ENCODE measurements at places on chromosomes 5 and 9.

- no peak for DNase-seq
Observed at GRCh38 chr9:1170918-1171317, 120.8 kb downstream of the DMRT2 start.

GRCh38 chr9:38176251-38176650 is 107.2 kb upstream of the SHB start:
- peak; percentile 80 for DNase-seq

DNA sequence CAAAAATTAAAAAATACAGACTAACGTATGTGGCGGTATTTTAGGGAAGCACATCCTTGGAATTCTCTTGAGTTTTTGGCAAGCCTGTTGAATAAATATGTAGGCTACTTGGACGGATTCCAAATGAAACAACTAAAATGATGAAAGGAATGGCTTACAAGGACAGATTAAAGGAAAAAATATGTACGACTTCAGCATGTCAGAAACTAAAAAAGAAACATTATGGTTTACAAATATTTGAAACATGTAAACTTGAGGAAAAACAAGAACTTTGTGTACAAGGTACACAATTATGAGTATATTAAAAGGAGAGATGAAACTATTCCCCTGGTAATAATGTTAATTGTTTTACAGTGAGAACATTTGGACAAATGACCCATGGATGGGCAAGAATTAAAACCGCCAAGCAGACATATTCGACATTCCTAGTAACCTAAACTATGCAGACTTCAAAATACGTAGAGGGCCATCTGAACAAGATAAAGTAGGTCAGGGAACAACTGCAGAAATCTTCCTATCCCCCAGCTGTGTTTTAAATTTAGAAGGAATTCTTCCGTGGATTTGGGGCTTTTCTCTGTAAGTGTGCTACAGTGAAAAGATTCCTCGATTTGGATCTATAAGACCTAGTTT is 12.5 kb downstream of the EDIL3 start:
- no peak for DNase-seq

- DNase-seq = peak; percentile 75
Observed at GRCh38 chr9:82208741-82209450, 220.3 kb downstream of the SPATA31D1 start.

DNA sequence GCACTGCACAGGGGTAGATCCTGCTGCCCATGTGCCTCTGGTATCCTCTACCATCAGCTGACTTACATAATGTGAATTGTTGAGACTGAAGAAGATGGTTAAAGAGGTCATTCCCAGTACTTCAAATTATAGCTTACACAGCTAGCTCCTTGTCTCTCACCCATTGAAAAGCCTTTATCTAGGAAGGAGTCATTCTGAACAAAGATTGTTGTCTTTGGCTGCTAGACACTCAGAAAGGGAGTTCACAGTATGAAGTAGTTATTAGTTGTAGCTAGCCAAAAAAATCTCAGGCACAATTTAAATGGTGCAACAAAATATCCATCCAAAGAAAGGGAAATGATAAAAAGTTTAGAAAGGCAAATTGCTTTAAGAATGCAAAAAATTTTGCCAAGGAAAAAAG is 102.0 kb upstream of the NREP start:
- DNase-seq = no peak

- peak; percentile 13 for DNase-seq
Observed at GRCh38 chr9:95224376-95225019, 93.0 kb downstream of the FANCC start.

DNA sequence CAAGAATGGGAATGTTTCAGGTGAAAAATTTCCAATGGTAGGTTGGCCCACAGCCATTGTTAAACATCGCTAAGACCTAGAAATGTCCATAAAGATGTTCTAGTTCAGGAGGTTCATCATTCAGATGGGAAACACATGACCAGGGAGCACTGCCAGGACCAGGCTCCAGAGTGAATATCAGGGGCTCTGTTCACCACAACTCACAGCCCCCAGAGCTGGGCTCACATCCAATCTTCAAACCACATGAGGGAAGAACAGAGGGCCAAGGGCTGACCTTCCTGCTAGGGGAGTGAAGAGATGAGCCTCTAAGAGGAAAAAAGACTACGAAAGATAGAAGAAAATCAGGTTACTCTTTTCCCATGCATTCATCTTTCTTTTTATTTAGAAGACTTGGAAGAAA is 205.8 kb downstream of the SEMA5A start:
- DNase-seq = no peak

DNA sequence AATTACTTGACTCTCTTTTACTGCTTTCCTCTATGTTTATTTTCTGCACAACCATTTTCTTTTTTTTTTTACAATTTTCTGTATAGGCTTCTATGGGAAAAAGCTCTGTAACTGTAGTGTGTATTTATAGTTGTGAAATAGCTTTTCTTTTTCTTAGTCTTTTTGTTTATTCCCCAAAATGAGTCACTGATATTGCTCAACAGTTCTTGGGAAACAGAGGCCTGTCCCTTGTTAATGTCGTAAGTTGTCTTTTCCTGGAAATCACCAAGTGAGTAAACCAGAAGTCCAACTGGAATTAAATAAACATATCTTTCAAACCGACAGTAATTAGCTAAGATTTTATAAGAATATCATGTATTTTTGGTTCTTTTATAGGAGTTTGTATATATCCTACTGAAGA is 325.1 kb upstream of the PRR16 start:
- DNase-seq = peak; percentile 99

- DNase-seq = no peak
Observed at GRCh38 chr9:15300218-15300617, 6.8 kb downstream of the TTC39B start.

DNA sequence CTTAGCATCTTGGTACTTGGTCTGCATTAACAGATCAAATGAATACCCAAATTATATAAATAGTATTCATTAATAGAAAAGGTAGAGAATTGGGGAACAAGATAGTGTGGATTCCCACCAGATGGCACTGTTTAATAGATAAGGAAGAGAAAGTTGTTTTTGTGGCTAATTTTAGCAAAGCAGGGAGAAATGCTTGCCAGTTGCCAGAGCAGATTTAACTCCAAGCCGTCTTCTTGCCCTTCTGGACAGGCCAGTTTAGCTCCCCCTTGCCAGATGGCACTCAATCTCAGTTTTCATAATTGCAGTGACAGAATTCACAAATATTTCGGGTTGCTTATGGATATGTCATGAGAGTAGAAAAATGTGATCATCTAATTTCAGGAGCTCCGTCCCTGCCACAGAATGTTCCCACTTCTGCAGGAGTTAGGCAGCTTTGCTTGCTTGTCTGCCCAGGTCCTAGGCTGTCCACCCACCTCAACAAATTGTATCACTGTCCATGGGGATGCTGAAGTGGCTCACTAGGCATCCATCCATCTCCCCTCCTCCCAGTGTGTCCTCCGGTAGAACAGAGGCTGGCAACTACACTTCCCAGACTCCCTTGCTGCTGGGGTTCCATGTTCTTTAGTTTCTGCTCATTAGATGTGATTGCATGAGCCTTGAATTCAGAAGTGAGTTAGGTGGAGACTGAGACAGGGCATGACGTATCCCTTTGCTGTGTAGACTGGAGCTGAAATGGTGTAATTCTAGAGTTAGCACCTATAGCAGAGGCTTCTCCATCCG is 11.8 kb upstream of the HEXB start:
- DNase-seq = peak; percentile 54

GRCh38 chr5:118611332-118611945 is 376.9 kb downstream of the DTWD2 start:
- peak; percentile 29 for DNase-seq

- DNase-seq = no peak
Observed at GRCh38 chr5:68272289-68272688, 56.7 kb downstream of the PIK3R1 start.

DNA sequence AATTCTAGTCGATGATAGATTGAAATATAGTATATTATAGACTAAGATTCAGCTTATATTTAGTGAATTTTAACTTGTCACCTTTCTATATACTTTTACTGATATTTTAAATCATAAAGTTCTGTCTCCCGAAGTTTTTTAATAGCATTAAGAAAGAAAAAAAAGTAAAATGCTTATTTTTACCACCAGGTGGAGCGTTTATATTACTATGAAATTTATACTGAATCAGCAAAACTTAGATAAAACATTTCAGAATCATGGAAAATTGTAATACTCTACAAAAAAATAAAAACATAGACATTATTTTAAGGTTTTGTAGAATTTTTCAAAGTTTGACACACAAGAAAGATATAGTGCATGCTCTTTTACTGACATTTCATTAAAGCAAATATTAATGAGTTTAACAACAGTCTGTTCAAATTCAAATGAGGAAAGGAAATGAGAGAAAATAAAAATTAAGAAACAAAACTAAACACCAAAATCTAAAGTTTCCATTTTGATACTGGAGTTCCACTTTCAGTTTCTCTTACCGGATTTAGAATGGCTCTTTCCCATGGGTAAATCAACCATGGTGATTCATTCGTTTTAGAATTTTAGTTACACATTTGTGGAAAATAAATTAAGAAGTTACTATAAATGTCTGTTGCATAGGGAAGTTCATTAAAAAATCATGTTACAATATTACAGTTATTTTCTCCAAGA is 1035.3 kb downstream of the CDH12 start:
- no peak for DNase-seq

GRCh38 chr5:878125-878524 is 14.5 kb downstream of the BRD9 start:
- DNase-seq = no peak

DNA sequence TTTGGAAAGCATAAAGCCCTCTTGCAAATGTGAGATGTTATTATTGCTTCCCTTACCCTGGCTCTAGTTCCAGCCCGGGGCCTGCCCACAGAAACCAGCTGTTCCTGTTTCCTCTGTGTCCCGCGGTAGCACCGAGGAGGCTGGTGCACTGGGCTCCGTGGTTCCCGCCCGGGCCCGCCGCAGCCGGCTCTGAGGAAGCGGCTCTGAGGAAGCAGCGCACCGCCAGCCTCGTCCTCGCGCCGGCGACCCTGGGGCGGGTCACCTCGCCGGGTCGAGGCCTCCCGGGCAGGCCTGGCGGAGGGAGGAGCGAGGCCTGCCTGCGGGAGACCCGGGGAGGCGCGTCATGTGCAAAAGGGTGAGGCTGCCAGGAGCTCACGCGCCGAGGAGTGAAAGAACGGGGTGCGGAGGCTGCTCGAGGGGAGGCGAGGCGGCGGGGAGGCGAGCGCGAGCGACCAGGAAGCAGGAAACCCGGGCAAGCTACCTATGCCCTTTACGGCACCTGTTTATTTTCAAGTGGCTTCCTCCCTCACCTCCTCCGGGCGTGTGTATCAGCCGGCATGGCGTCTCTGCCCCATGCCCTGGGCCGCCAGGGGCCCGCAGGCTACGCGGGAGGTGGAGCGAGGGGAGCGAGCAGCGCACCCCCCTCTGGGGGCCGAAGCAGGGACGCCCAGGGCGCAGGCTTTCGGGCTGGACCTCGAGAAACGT is 61.3 kb upstream of the MEGF10 start:
- no peak for DNase-seq

DNA sequence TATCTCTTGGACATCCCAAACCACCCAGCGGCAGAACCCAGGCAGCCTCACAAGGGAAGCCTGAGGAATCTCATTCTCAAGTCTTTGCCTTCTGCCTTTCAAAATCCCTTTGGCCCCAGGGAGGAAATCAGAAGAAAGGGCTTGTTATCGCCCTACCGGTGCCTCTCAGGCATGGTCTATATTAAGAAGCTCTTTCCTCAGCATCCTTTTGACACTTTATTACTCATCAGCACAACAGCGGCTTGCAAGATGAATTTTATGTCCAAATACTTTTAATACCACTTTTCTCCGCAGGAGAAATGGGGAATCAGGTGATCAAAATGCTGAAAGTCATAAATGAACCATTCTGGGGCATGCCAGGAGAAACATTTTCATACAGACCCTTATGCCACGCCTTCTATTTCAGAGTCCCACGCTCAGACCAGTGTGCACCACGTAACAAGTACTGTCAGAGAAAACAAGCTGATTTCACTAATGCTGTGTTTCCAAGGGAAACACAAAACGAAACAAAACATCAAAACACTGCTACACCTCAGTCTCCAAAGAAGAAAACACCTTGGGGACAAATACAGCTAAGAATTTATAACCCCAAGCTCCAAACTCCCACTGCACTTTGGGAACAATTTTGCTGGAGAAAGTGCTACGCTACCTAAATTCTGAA is 30.0 kb downstream of the RAPGEF1 start:
- DNase-seq = peak; percentile 42

Data from bronchial epithelial cell (primary cell).